ENCODE measurements at places on chromosomes 12 and 14. TPM values are rescaled to one million over a fixed set of nuclear protein-coding genes. Genes with fewer than 3 reads are reported as not detected.
A peak's percentile ranks its signal among the peaks of the same experiment; 100 is the strongest.

The KRT71 gene
- polyA plus RNA-seq = not detected

- H3K4me3 ChIP-seq = no peak overlapping the region
- H3K36me3 ChIP-seq = no peaks in the 10 kb centered on the region
- H3K27me3 ChIP-seq = no peaks in the 10 kb centered on the region
- peaks cover 18% of the 10 kb centered on the region for H3K4me1 ChIP-seq
- no peak for DNase-seq
- H3K27ac ChIP-seq = no peak overlapping the region
Observed at GRCh38 chr12:26740991-26741390, 92.0 kb downstream of the ITPR2 start.

The ASB8 gene
- polyA plus RNA-seq = 13.8 TPM

The MYF5 gene
- not detected for polyA plus RNA-seq

The KRT73 gene
- not detected for polyA plus RNA-seq

- H3K4me3 ChIP-seq = no peak overlapping the region
- no peak for DNase-seq
- no peaks in the 10 kb centered on the region for H3K27me3 ChIP-seq
- no peak overlapping the region for H3K27ac ChIP-seq
- H3K36me3 ChIP-seq = no peaks in the 10 kb centered on the region
- peaks cover 17% of the 10 kb centered on the region for H3K4me1 ChIP-seq
Observed at GRCh38 chr14:90870950-90871604, 54.8 kb upstream of the TTC7B start.

DNA sequence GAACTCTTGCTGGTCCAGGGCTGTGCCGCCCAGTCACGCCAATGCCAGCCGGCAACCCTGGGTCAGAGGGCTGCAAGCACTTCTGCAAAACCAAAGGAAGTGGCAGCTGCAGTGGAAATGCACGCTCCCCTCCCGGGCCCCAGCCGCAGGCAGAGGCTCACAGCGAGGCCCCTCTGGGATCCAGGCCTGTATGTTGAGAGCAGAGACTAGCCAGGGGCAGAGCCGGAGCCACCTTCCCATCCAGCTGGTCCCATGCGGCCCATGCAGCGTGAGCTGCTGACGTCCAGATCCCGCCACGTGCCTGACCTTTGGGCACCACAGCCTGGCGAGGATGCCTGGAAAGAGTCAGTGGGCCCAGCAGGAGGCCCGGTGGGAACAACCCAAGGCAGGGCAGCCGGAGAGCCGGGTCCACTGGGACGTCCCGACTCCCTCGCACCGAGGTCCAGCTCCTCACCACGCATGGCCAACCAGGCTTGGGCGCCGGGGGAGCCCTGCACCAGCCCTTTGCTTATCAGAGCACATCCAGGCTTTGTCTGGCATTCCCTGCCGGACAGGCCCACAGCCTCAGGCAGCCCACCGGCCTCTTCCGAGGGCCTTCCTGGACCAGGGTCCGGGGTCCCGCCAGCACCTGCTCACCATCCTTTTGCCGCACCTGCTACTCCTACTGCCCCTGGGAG is 4.3 kb downstream of the GPR132 start:
- H3K4me3 ChIP-seq = no peak overlapping the region
- no peaks in the 10 kb centered on the region for H3K27me3 ChIP-seq
- H3K36me3 ChIP-seq = no peaks in the 10 kb centered on the region
- no peak overlapping the region for H3K27ac ChIP-seq

The KRT85 gene
- not detected for polyA plus RNA-seq

- H3K27me3 ChIP-seq = no peaks in the 10 kb centered on the region
- no peak overlapping the region for H3K27ac ChIP-seq
- no peaks in the 10 kb centered on the region for H3K36me3 ChIP-seq
- no peak for DNase-seq
- H3K4me3 ChIP-seq = no peak overlapping the region
- peaks cover 7% of the 10 kb centered on the region for H3K4me1 ChIP-seq
Observed at GRCh38 chr12:32542428-32543229, 136.5 kb upstream of the DNM1L start.

The CDKN3 gene
- polyA plus RNA-seq = 26.7 TPM

The DCN gene
- polyA plus RNA-seq = 8.9 TPM

The PPP4R3A gene
- 34.9 TPM for polyA plus RNA-seq

- no peaks in the 10 kb centered on the region for H3K36me3 ChIP-seq
- DNase-seq = peak; percentile 83
- peaks cover 15% of the 10 kb centered on the region for H3K4me1 ChIP-seq
- H3K27ac ChIP-seq = peak overlapping the region; percentile 79
- no peaks in the 10 kb centered on the region for H3K27me3 ChIP-seq
Observed at GRCh38 chr14:71320734-71321573, 413.7 kb downstream of the PCNX1 start.

GRCh38 chr12:42474391-42474790 is 115.2 kb downstream of the PRICKLE1 start:
- H3K27ac ChIP-seq = no peak overlapping the region
- no peaks in the 10 kb centered on the region for H3K4me1 ChIP-seq
- no peak overlapping the region for H3K4me3 ChIP-seq

The KICS2 gene
- polyA plus RNA-seq = 4.1 TPM

DNA sequence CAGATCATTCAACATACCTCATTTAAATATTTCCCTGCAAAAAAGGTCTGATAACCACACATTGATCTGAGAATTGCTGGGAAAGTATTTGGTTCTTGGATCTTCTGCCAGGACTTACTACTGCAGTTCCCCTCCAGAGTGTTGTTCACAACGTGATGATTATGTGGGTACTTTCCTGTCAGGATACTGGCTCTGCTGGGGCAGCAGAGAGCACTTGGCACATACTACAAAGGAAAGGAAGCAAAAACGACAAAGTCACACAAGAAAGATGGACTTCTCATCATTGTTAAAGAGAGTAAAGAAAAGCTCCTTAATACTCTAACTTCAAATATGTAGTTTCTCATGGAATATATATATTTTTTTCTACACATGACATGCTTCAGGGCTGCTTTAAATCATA is 11.5 kb downstream of the GNS start:
- H3K4me3 ChIP-seq = no peak overlapping the region
- H3K27ac ChIP-seq = peak overlapping the region; percentile 52
- peaks cover 45% of the 10 kb centered on the region for H3K36me3 ChIP-seq
- DNase-seq = no peak
- H3K4me1 ChIP-seq = no peaks in the 10 kb centered on the region
- H3K27me3 ChIP-seq = no peaks in the 10 kb centered on the region

The TAS2R50 gene
- polyA plus RNA-seq = 0.05 TPM

GRCh38 chr12:39620659-39621658 is 1.4 kb upstream of the ABCD2 start:
- DNase-seq = no peak
- H3K27ac ChIP-seq = peak overlapping the region; percentile 47
- H3K27me3 ChIP-seq = no peaks in the 10 kb centered on the region
- H3K36me3 ChIP-seq = no peaks in the 10 kb centered on the region

- H3K27ac ChIP-seq = no peak overlapping the region
- no peak for DNase-seq
- peaks cover 7% of the 10 kb centered on the region for H3K27me3 ChIP-seq
Observed at GRCh38 chr14:24674204-24674970, 40.4 kb upstream of the GZMB start.

The CCDC177 gene
- polyA plus RNA-seq = not detected

- H3K27me3 ChIP-seq = peaks cover 14% of the 10 kb centered on the region
- 0 out of 2 replicates have a peak overlapping the region, but pooled peaks have one; percentile 15 for H3K27ac ChIP-seq
- no peak for DNase-seq
- H3K4me3 ChIP-seq = no peak overlapping the region
Observed at GRCh38 chr12:7869137-7869536, 3.6 kb downstream of the SLC2A14 start.

The TMPRSS12 gene
- not detected for polyA plus RNA-seq

The ACVRL1 gene
- polyA plus RNA-seq = 0.07 TPM

- no peaks in the 10 kb centered on the region for H3K4me1 ChIP-seq
- no peaks in the 10 kb centered on the region for H3K27me3 ChIP-seq
- H3K4me3 ChIP-seq = no peak overlapping the region
- no peak for DNase-seq
- no peak overlapping the region for H3K27ac ChIP-seq
Observed at GRCh38 chr14:44634692-44635091, 127.6 kb upstream of the FSCB start.

DNA sequence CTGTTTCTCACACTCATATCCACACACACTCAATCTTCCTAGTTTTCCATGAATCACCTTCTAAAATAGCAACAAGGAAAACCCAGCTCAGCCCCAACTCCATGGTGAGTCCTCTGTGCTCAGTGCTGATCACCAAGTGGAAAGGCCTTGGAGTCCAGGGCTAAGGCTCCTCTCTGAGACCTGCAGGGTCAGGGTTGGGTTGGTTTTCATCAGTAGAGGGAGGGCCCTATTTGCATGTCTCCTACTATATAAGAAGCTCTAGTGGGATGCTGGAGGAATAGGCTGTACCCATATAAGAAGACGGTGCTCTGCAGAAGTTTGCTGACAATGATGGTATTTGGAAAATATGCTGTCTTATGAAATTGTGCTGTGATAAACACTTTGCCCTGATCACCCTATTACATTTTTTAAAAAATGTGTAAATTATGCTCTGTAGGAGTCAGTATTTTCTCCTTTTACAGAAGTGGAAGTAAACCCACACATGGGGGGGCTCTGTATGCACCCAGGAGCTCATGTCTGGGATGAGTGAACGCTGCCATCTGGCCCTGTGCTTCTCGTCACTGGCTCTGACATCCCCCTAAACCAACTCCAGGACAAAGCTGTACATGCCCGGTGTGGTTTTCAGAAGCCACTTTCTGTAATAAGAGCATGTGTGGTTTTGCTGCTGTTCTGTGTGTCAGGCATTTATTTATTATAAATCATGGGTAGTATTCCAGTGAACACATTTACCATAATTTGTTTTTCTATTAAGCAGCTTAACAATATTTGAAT is 536.3 kb downstream of the TMEM121 start:
- H3K27me3 ChIP-seq = no peaks in the 10 kb centered on the region
- H3K36me3 ChIP-seq = no peaks in the 10 kb centered on the region
- no peak overlapping the region for H3K27ac ChIP-seq
- H3K4me3 ChIP-seq = no peak overlapping the region

The SOAT2 gene
- polyA plus RNA-seq = 0.13 TPM

GRCh38 chr14:93784878-93785277 is 3.4 kb downstream of the PRIMA1 start:
- DNase-seq = peak; percentile 60
- H3K27ac ChIP-seq = no peak overlapping the region
- H3K4me1 ChIP-seq = peaks cover 54% of the 10 kb centered on the region
- no peaks in the 10 kb centered on the region for H3K27me3 ChIP-seq

The TAS2R42 gene
- polyA plus RNA-seq = not detected

- no peak overlapping the region for H3K27ac ChIP-seq
- peaks cover 12% of the 10 kb centered on the region for H3K36me3 ChIP-seq
- no peaks in the 10 kb centered on the region for H3K4me1 ChIP-seq
- H3K4me3 ChIP-seq = no peak overlapping the region
Observed at GRCh38 chr14:96861568-96862310, 64.6 kb downstream of the VRK1 start.

DNA sequence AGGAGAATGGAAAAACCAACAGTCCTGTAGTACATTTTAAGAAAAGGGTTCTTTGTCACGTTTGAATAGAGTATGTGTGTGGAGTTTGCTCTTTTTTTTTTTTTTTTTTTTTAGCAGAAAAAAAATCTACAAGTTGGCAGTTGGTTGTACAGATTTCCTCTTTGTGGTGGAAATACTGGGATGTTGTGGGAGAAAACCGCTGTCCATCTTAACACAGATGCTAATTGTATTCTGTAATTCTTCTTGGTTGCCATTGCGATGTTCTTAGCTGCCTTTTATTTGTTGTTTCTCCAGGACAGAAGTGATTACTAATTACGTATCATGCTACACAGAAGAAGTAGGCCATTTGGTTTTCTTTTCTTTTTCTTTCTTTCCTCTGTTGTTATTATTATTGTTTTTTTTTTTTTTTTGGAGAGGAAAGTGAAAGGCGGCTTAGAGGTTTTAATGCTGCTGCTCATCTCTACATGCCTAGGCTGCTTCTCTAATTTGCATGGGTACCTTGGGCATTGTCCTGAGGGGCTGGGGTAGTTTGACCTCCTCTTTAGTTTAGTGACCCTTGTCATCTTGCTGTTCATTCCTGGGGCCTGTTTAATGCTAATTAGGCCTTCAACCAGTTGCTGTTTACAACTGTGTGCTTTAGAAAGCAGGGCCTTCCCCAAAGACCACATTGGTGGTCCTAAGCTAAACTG is 94.7 kb downstream of the TMTC2 start:
- H3K4me1 ChIP-seq = no peaks in the 10 kb centered on the region
- H3K27me3 ChIP-seq = no peaks in the 10 kb centered on the region
- no peaks in the 10 kb centered on the region for H3K36me3 ChIP-seq

DNA sequence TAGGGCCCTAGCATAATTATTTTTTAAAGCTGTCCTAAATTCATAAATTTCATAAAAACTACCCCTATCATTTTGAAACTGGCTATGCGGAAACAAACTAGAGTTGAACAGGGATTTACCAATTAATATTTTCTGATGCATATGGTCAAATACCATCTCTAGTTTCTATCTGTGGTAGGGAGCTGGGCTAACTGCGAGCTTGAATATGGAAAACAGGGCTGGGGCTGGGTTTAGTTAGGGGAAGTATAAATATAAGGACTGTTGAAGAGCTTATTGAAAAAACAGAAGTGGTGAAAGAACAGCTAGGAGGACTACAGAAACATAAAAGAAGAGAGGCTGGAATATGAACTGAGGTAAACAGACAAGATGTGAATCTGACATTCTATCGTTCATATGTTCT is 91.8 kb downstream of the SLC38A1 start:
- no peaks in the 10 kb centered on the region for H3K36me3 ChIP-seq
- H3K27me3 ChIP-seq = no peaks in the 10 kb centered on the region
- H3K4me3 ChIP-seq = no peak overlapping the region
- no peak for DNase-seq
- H3K27ac ChIP-seq = no peak overlapping the region

DNA sequence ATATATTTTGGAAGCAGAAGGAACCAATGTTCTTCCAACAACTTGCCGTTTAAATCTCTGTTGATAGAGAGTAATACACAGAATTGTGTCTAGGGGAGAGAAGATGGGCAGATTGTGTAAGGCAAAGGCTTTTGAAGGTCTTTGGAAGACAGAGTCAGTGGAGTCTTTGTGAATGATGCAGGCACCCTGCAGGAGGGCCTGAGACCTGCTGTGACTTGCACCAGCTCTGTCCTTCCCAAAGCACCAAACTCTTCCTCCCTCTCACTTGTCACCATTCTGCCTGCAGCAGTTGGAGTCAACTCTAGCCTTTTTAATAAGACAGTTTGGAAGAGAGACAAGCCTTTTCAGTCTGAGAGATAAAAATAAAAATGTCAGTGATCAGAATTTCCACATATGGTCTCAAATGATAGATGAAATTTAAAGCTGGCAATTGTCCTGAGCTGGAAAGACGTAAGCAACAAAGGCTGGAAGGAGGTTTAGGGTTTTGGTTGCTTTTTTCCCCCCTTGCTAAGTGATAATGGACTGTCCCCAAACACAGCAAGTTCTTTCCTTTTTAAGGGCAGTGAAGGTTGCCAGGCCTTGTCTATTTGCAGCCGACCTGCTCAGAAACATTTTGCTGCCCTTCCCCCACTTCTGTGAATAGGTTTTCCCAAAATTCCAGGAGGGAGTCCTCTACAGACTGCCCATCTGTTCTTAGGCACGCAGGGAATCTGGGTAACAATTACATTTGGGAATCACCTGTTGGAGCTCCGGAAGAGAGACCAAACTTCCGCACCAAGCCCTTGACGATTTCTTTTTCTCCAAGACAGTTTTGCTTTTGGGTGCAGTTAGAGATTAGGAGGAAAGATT is 103.0 kb upstream of the NTF3 start:
- H3K4me1 ChIP-seq = no peaks in the 10 kb centered on the region
- no peaks in the 10 kb centered on the region for H3K27me3 ChIP-seq
- DNase-seq = no peak
